ENCODE measurements at places on chromosomes 5 and 9.

GRCh38 chr5:59921816-59922215 is 28.3 kb upstream of the PDE4D start:
- DNase-seq, result no peak

DNA sequence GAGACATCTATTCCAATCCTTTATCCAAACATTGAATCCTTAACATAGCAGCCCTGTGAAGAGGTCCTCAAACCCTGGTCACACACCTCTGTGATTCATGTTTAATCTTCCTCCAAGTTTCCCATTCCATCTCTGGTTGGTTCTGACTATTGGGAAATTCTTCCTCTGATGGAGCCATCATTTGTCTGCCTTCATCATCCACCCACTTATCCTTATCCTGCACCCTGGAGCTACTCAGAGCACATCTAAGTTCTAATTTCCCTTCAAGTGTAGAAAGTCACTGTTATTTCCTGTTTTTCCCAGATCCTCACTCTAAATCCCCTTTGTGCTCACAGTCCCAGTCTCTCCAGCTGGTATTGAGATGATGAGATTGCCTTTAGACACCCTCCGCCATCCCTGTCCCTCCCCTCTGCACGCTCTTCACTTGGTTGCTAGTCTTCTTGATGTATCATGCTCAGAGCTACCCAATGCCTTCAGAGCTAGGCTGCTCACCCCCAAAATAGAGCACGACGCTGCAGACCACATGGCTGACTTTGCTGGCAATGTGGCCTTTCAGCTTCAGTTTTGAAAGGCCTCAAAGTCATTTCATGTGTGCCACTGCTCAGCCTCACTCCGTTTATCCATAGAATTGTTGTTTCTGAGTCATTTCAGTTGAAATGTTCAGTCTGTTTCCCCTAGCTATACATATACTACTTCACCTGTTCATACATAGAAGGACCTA is 154.3 kb downstream of the PALM2AKAP2 start:
- DNase-seq, result no peak

DNA sequence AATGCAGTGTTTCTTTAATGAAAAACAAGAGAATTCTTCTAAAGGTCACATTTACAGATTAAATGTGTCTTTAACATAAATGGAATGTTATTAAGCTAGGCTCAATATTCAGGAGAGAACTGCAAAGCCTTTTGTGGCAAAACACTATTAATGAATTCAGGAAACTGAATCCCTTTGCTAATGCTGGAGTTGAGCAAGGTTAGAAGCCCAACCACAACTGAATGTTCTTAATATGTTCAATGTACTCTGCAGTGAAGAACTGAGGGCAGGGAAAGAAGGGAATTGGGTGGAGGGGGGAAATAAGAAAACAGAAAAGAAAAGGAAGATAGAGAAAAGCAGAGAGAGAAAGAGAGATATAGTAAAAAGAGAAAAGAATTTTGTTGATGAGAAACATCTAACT is 276.7 kb upstream of the TMEM161B start:
- DNase-seq, result no peak

- DNase-seq, result no peak
These were observed 76.4 kb downstream of the HAPLN1 start for GRCh38 chr5:83644301-83644700.

DNA sequence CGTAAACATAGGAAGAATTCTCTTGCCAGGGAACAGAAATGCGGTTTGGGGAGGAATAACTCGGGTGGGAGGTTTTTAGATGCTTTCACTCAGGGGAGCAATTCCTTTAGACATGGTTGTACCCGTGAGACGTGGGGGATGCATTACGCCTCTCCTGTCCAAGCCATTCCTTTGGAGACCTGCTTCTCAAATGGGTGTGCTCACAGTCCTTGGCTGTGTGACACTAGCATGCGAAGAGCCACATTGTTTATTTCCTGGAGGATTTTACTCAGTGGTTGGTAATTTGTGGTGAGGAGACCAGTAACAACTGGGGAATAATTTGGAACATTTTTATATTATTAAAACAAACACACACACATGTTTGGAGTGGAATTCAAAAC is 18.5 kb downstream of the COL15A1 start:
- no peak for DNase-seq

DNA sequence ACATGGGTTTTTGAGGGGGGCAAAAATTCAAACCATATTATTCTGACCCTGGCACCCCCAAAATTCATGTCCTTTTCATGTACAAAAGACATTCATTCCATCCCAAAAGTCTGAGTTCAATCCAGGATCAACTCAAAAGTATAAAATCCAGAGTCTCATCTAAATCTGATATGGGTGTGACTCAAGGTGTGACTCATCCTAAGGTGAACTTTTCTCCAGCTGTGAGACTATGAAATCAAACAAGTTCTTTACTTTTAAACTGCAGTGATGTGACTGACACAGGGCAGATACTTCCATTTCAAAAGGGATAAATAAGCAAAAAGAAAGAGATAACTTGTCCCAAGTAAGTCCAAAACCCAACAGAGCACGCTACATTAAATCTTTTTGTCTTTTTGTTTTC is 20.6 kb upstream of the CYLC2 start:
- DNase-seq, result no peak

- no peak for DNase-seq
These were observed 1.7 kb downstream of the ADRA1B start for GRCh38 chr5:159917994-159918393.

GRCh38 chr5:169788168-169788567 is 151.1 kb downstream of the DOCK2 start:
- DNase-seq, result no peak

DNA sequence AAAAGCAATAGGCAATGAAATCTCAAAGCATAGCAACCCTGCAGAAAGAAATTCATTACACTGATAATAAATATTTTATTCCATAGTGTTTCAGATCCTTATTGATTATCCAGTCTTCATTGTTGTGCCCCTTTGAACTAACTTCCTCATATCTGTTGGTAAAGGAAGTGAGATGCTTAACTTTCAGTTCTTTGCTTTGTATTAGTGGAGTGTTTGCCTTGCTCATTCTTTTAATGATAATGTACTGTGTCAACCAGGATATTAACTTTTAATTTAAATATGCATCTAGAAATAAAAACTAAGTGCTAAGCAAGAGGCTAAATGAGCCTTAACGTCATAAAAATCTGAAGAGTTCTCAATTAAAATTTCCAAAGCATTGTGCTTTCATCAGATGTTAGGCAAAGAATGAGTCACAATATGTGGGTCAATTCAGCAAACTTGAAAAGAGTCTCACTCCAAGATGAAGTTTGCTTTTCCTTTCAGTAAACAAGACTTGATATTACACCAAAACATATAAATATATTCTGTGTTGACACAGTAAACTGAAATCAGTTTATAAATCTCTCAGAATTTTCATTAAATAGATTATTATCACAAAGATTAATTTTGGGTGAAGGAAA is 105.9 kb downstream of the GIN1 start:
- DNase-seq, result no peak

- no peak for DNase-seq
These were observed 105.6 kb downstream of the TENT4A start for GRCh38 chr5:6818594-6819511.

GRCh38 chr5:142866563-142867275 is 96.5 kb downstream of the ARHGAP26 start:
- peak; percentile 82 for DNase-seq

GRCh38 chr9:114981063-114981462 is 50.7 kb upstream of the TNFSF8 start:
- no peak for DNase-seq

- no peak for DNase-seq
These were observed 497.3 kb upstream of the WWC1 start for GRCh38 chr5:167794121-167794520.

DNA sequence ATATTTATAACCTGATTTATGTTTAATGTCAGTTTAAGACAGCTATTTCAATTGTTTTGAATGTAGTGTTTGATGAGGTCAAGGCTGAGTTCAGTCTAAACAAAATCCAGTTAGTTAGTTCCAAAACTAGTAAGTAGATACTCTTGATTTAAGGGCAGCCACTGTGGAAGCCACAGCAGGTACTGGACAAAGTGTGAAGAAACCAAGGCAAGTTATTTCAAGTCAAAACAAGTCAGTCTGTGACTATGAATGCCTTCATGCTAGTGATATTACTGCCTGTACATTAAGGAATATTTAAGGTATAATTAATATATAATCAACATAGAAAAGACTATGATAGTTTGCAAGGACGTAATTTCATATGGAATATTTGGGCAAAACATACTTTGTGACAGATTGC is 362.3 kb downstream of the DMRTA1 start:
- DNase-seq, result no peak

DNA sequence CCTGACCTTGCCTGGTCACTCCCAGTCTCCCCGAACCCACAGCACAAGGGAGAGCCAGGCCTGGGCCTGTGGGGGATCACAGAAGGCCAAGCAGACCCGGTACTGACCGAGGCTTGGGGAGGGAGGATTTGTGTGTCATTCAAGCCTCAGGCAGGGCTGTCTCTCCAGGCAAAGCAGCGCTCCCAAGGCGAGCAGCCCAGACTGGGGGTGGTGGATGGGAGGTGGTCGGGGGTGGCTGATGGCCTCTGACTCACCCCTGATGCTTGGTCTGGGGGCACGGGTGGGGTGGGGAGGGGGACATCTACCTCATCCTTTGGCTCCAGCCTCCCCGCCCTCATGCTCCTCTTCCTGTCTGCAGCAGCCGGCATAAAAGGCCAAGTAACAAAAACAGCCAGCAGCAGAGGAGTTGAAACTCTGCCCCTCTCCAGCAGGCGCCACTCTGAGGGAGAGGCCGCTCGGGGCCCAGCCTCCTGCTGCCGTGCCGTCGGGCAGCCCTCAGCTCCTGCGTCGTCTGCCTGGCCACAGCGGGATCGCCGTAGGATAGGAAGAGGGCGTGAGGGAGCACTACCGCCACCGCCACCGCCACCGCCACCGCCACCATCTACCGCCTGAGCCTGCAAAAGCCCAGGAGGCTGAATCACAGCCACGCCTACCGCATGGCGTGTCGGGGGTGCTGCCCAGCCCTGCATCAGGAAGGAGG is 166.0 kb downstream of the OLFM1 start:
- DNase-seq, result no peak

GRCh38 chr5:141825241-141825671 is 53.0 kb downstream of the PCDH1 start:
- no peak for DNase-seq
